Mucosa of descending colon (tissue), 3 donors: ENCODE measurements at places on chromosomes 3 and 15.
A peak's percentile ranks its signal among the peaks of the same experiment; 100 is the strongest.

DNA sequence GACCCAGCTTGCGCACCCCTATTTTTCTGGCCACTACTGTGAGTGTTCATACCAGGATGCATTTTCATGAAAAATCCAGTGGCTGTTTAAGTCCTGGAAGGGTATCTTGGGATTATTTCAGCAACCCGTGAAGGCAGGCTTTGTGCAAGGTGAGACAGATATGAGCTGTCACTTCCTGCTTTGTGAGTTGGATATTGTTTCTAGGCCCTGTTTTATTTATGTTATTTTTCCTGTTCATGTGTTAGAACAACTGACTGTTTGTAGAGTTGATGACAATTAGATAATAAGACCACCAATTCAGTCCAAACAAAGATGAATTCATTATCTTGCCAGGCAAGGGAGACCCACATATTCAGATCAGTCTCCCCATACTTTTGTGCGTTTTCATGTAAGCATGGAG, 42.5 kb downstream of the ZBTB38 start:
- DNase-seq = no peak

DNA sequence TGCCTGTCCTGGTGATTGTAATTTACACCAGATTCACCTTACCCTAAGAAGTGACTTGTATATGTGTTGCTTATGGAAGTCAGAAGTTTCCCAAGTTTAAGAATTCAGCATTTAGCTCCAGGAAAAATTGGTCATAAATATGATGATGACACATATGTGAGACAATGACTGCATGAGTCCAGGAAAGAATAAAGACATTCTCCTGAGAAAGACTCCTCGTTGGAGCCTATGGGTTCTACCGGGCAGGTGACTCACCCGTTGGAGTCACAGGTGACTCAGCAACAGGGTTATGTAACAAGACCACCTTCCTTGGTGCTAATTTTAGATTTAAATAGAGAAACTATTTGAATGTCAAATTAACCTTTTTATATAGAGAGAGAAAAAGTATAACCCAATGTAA, 662.4 kb downstream of the FHIT start:
- DNase-seq = no peak

- no peak for DNase-seq
Measured at GRCh38 chr3:42640129-42640528, 13.4 kb upstream of the ZBTB47 start.

DNA sequence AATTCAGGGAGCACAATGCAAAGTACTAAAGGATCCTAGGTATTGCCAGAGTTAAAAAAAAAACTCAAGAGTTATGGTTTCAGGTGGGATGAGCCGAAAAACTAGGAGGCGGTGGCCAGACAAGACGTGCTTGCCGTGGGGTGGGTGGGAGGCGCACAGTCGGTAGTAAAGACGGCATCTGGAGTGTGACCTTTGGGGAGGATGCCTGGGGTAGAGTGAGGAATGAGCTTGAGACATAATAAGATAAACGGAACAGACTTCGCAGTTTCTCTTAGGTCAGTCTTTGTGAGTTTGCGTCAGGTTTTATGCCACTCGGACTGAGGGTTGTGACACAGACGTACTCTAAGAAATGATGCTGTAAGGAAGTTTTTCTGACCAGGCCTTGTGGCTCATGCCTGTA, 139.6 kb downstream of the LRRK1 start:
- DNase-seq = no peak

- DNase-seq = no peak
Measured at GRCh38 chr3:147113293-147114044, 292.9 kb downstream of the ZIC4 start.

DNA sequence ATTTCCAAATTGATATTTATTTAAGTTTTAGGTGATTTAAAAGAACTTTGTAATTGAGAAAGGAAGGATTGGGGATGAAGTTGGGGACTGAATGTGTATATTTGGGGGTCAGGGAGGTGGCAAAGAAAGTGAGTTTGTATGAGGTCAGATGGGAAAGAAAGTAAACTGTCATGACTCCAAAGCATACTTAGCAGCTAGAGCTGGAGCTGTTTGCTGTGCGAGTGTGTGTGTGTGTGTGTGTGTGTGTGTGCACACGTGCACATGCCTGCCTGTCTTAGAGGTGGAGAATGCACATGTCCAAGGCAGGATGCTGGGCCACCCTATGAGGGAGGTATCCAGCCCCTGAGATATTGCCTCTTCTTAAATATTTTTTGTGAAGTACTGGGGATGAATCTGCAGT, 21.0 kb downstream of the BOC start:
- no peak for DNase-seq

DNA sequence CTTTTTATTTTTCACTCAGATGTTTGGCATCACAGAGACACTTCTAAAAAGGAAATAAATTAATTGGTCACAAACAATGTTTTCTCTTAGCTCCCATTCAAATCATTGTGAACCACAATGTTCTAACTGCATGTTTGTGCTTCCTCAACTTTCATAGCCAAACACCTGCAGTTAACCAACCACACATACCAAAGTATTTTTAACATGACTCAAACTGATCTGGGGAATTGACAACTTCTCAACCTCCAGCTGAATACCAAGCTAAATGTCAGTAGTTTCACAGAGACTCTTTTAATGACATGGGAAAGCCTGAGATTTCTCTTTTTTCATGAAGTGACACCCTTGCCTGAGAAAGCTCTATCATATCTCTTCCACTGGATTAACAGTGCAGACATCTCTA, 217.9 kb upstream of the MME start:
- DNase-seq = no peak

DNA sequence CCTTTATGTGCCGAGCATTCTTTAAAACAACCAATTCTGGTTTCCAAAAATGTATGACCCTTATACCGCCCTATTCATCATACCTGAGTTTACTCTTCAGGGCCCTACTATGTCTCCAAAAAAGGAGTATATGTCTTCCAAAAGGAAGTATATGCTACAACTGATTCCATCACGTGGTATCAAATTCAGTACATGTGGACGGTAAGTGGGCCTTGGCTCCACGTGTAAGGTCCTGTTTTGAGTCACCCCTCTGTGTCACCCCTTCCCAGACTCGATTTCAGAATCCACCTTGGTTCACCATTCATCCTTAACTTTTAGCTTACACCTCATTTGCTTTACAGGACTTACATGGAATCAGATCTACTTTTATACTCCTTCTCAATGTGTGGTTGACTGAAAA, 37.8 kb downstream of the ABHD2 start:
- DNase-seq = no peak

GRCh38 chr15:69034352-69034751, 19.9 kb downstream of the NOX5 start:
- no peak for DNase-seq

GRCh38 chr3:51354172-51354571, 30.9 kb upstream of the MANF start:
- DNase-seq = no peak

DNA sequence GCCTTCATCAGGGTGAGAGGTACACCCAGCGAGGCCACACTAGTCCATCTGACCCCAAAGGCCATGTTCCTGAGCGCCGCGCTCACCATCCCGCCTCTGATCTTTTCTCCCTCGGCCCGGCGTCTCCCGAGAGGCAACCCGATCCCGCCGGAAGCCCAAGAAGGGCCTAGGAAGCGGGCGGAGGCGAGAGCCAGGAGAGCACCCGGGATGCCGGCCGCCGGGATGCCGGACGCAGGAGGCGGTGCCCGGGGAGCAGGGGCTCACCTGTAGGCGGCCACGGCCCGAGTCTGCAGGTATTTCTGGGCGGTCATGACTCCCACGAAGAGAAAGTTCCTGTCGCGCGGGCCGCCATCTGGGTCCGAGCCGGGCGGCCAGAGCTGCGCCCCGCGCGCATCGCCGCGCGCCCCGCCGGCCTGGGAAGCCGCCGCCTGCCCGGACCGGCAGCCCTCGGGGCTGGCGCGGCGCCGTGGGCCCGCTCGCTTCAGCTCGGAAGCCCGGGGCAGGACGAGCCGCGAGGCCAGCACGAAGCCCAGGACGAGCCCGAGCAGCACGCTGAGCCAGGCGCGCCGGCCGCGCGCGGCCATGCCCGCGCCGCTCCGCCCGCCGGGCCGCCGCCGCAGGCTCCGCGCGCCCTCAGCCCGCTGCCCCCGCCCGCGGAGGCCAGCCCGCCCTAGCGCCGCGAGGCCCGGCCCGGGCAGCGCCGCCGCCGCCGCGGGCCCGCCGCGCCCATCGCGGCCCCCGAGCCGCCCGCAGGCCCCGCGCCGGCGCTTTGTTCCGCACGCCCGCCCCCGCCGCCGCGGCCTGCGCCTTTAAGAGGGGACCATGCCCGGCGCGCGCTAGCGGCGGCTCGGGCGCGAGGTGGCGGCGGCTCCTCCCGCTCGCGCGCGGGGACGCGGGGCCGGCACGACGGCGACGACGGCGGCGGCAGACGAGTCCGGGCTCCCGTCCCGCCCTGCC, 697 bp downstream of the CHSY1 start:
- peak; percentile 66 for DNase-seq

DNA sequence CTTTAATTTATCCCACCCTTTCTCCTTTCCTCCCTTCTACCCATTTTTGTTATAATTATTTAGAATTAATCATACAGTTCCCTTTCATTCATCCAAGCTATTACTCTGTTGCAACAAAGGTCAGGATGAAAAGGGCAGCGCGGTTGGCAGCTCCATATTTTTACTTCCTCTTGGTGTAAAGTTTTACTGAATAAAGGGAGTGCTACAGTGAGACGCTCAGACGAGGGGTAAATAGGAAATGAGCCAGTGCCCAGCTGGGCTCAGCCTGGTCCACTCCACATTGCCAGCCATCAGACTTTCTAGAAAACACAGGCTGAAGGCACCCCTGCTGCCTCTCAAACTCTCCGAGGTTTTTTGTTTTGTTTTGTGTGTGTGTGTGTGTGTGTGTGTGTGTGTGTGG, 21.9 kb upstream of the ZBTB38 start:
- DNase-seq = peak; percentile 61

DNA sequence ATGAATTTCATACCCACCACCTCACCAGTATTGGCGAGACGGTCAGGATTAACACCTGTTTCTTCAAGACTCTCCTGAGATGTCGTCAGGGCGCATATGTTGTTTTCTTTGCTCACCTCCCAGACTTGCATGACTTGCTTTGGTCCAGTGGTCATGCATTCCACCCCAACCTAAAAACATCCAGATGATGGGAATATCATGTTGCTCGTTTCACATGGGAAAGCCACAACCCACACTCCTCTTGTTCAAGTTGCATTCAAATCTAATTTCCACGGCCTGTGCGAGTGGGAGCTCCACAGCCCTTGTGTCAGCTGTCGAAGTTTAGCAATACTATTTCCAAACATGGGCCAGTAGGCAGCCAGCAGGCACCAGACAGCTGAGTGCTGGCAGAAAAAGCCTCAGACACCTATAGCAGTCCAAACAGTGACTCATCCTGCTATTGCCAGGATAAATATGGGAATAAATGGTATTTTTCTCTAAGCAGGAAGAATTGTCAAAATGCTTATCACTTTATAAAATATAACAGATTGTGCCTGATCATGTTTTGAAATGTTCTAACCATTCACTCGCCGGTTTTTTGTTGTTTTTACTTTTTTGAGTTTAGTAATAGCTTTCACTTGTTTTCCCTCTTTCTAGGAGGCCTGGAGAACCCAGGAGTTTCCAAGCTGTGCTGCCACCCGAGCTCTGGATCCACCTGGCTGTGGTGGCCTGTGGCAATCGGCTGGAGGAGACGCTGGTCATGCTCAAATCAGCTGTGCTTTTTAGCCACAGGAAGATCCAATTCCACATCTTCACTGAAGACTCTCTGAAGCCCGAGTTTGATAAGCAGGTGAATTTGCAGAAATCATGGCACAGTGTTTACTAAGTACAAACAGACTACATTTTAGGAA, 20.1 kb downstream of the GXYLT2 start:
- no peak for DNase-seq

- DNase-seq = no peak
Measured at GRCh38 chr3:197344582-197345318, 46.3 kb upstream of the DLG1 start.

GRCh38 chr3:134432236-134432635, 53.5 kb downstream of the ANAPC13 start:
- no peak for DNase-seq

DNA sequence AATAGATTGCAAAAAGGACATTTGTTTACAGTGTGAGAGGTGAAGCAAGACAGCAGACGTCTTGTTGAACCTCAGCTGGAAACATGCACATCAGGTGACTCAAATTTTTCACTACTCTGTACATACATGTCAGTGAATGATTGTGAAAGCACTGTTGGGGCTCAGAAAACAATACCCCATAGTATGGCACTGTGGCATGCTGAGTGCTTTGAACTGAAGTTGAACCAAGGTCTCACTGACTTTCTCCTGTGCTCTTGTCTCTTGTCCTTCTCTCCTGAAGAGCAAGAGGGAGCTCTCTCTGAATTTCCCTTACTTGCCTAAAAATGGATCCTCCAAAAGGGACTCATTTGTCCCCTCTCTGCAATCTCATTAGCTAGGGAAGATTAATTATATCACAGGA, 24.5 kb upstream of the NEDD4 start:
- no peak for DNase-seq

DNA sequence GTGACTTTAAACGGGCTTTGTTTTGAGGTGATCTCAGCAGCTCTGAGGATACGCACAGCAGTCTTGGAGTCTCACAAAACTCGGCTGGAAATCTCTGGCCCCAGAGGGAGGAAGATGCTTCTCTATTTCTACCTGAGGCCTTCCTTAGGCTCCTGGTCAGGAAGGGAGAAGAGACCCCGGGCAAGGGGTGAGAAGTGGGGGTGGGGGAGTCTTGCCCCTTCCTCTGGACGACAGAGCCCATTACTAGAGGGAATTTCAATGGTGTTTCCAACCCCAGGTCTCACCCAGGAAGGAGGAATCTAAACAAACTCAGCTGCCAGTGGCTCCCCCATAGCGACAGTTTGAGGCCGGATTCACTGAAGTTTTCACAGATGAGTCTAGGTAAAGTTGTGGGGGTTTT, 37.4 kb upstream of the PCSK6 start:
- DNase-seq = peak; percentile 4

- no peak for DNase-seq
Measured at GRCh38 chr3:99862208-99862607, 44.5 kb downstream of the CMSS1 start.

DNA sequence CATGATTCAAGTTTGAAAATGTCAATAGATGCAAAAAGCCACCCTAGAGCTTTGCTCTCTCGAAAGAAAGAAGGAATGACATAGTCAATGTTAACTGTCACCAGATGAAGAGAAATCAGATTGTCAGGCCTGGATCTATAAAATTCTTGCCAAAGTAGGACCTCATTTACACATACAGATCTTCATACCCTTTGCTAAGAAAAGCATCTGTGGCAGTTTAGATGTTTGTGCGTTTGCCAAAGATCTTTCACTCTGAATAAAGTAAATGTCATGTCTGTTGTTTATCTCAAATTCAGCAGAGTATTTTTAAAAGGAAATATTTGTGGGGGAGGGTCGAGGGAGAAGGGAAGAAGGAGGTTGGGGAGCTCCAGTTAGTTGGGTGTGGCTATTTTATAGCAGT, 119.4 kb downstream of the FEZF2 start:
- no peak for DNase-seq

DNA sequence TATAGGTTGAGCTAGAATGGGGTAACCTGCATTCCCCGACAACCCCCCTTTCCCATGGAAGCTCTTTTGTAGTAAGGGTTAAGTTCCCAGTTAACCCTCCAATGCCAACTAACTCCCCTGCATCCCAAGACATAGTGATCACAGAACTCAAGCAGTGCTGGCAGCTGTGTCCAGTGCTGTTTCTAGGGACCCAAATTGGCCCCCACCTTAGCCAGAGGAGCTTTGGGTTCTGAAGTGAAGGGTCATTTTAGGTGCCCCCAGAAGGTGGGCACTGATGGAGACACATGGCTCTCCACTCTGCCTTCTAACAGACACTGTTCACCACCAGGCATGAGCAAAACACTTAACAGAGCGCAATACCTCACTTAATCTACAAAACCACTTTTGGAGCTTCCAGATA, 7.1 kb downstream of the FBXL22 start:
- no peak for DNase-seq

GRCh38 chr15:58227706-58228543, 89.7 kb downstream of the AQP9 start:
- DNase-seq = no peak
